Osteoblast (primary cell): ENCODE measurements at places on chromosomes 3 and 15. TPM values are rescaled to one million over a fixed set of nuclear protein-coding genes. Genes with fewer than 3 reads are reported as not detected.

MAP6D1 gene
- 0.59 and 2.2 TPM in 2 replicates for total RNA-seq

OSBPL10 gene
- total RNA-seq = 25.0 and 29.0 TPM in 2 replicates

GRCh38 chr3:125240496-125240895 lies 27.9 kb upstream of the SLC12A8 start:
- no peak for DNase-seq

TRMT10C gene
- total RNA-seq = 25.0 and 25.6 TPM in 2 replicates

- no peak for DNase-seq
These were observed 126.6 kb upstream of the ZBED2 start for GRCh38 chr3:111721747-111722146.

ZMYND10 gene
- total RNA-seq = 0.88 and 2.9 TPM in 2 replicates

- DNase-seq = no peak
These were observed 21.4 kb downstream of the LMCD1 start for GRCh38 chr3:8523041-8523440.

DNA sequence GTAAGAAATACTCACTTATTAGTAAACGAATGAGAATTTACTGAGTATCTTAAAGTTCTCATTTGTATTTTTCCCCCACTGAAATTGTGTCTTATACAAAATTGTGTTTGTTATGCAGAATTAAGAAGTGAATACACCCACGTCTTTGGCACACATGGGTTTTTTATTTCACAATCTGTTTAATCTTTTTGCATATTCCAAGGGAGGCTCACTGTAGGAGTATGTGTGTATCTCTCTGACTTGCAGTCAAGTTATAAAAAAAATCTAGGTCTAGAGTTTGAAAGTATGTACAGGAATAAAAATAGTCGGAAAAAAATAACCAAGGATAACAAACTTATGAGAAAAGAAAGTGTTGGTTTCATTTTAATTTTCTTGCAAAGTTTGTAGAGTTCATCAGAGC lies 255.2 kb downstream of the PDCD6IP start:
- no peak for DNase-seq

MUC20 gene
- total RNA-seq = 0.36 and 1.2 TPM in 2 replicates

ZCWPW2 gene
- 0.36 and 0.88 TPM in 2 replicates for total RNA-seq

PROS1 gene
- 87.5 and 97.4 TPM in 2 replicates for total RNA-seq

DNA sequence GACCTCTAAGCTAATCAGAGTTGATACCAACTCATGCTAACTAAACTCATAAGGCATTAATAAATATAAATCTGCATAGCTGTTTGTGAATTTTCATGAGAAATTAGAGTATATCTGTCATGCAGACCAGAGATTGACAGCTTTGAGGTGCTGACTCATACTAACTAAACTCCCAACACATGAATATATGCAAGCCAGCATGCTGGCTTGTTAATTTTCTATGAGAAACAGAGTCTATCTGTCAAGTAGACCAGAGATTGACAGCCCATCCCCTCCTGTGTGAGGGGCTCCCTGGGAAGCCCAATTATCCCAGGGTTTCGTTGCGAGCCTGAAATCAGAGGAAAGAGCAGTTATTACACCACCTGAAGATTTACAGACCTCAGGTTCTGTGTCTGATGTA lies 69.3 kb downstream of the CD47 start:
- DNase-seq = no peak

GRCh38 chr15:39937696-39938095 lies 3.8 kb downstream of the EIF2AK4 start:
- no peak for DNase-seq

RFX7 gene
- total RNA-seq = 7.6 and 8.5 TPM in 2 replicates
